ENCODE measurements at places on chromosomes 4 and X.
A peak's percentile ranks its signal among the peaks of the same experiment; 100 is the strongest.

GRCh38 chrX:124289443-124289842 lies 43.0 kb upstream of the TEX13D start:
- no peak for DNase-seq

GRCh38 chr4:30744386-30744785 lies 24.2 kb downstream of the PCDH7 start:
- no peak for DNase-seq

- no peak for DNase-seq
These were observed 4.9 kb upstream of the ABCG2 start for GRCh38 chr4:88163336-88163735.

- peak; percentile 77 for DNase-seq
These were observed 37.8 kb upstream of the SLC9A7 start for GRCh38 chrX:46796574-46797191.

DNA sequence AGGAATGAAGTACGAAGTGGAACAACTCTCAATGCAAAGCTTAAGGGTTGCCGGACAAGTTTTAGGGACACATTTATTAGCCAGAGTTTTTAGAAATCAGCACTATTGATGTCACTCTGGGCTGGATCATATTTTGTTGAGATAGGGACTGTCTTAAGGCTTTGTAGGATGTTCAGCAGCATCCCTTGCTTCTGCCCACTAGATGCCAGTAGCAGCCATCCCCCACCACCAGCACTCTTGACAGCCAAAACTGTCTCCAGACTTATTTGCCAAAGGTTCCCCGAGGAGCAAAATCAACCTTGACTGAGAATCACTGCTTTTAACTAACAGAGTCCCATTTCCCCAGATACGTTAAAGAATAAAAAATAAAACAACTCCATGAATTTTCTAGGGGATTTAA lies 1497.3 kb downstream of the STIM2 start:
- no peak for DNase-seq

- no peak for DNase-seq
These were observed 497.3 kb upstream of the PITX2 start for GRCh38 chr4:111120191-111120590.

- DNase-seq, result no peak
These were observed 6.9 kb downstream of the CXCL6 start for GRCh38 chr4:73843369-73843768.

- DNase-seq, result no peak
These were observed 27.2 kb upstream of the JAKMIP1 start for GRCh38 chr4:6227412-6228157.

GRCh38 chrX:86016139-86016538 lies 31.2 kb downstream of the CHM start:
- no peak for DNase-seq

GRCh38 chrX:10015355-10015722 lies 48.2 kb downstream of the CLDN34 start:
- DNase-seq, result no peak

- no peak for DNase-seq
These were observed 914.0 kb upstream of the PRKX start for GRCh38 chrX:4627414-4627813.

DNA sequence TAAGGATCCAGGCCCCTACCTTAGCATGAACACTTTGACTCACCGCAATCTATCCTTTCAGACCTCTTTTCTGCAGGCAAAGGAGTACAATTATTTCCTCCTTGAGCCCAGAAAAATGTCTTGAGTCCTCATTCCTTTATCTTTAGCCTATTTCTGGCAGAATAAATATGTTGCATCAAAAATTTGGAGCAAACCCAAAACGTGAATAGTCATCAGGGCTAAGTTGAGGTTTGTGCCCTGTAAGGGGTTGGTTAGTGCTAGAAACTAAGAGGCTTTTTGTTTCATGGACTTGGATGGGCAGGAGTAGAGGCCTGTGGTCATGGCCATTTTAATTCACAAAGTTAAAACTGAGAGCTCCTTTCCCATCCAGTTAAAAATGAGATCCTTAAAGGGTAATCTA lies 460.3 kb downstream of the GBA3 start:
- DNase-seq, result no peak

GRCh38 chr4:145530189-145530588 lies 48.5 kb downstream of the SMAD1 start:
- DNase-seq, result no peak

DNA sequence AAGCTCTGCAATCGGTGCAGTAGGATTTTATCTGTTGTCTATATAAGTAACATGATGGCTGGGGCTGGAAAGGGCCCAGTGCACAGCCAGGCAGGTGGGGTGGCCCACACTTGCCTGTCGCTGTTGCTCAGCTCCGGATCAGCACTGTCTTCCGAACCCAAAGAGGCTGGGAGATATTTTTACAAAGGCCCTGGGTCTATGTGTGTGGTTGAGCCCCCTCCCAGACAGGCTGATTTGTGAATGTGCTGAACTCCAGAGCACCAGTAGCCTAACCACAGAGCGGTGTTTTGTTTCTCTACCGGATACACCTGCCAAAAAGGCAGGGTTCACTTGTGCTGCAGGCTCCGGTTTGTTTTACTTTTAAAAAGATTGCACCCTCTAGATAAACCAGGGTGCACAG lies 33.5 kb upstream of the CHRNA9 start:
- DNase-seq, result no peak

DNA sequence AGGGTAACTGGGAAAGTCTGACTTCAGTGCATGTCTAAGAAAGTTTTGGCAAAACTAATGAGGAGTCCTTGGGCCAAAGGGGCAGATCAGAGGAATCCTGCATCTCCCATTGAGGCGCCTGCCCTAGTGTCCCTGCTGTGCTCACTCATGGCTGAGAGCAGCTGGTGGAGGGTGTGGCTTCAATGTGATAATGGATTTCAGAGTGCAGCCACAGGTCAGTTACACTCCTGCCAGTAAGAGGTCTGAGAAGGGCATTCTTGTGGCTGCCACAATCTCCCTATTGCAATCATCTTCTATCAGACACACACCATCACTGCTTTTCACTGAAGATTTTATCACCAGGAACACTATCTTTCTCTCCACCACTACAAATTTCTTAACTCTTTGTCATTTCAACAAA lies 457.1 kb downstream of the MID1IP1 start:
- DNase-seq, result no peak

DNA sequence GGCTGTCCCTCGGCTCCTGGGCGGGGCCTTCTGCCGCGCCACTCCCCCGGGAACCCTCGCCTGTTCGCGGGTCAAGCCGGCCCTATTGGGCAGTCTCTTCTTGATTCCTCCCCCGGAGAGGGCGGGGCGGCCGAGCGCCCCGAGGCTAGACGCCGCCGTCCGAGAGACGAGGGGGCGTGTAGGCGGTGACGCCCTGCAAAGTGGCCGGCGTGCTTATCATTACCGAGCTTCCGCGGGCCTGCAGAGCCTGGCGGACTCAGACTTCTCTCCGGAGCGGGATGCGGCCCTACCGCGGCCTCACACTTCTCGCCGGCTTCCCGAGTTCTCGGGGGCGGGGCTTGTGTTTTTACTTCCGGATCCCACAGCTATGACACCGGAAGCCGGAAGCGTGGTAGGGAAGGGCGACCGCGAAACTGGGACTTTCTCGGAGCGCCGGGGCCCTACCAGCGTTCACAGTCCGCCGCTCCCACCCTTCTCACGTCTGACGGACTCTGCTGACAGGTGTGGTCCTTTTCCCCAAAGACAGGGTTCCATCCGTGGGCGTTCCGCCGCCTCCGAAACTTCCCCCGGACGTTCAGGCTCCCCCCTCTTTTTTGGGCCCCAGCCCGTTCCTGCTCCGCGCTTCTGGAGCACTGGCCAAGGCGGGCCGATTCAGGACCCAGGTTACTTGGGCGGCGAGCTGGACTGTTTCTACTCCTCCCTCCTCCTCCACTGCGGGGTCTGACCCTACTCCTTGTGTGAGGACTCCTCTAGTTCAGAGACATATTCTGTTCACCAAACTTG lies at the start of gene IKBKG:
Gene IKBKG, plus strand, starts transcription at position 376 of the 783 bp plus-strand sequence. CDS start 4,383 bp downstream, outside the sequence.
- peak; percentile 87 for DNase-seq

- no peak for DNase-seq
These were observed 13.6 kb upstream of the EPGN start for GRCh38 chr4:74294681-74295080.

DNA sequence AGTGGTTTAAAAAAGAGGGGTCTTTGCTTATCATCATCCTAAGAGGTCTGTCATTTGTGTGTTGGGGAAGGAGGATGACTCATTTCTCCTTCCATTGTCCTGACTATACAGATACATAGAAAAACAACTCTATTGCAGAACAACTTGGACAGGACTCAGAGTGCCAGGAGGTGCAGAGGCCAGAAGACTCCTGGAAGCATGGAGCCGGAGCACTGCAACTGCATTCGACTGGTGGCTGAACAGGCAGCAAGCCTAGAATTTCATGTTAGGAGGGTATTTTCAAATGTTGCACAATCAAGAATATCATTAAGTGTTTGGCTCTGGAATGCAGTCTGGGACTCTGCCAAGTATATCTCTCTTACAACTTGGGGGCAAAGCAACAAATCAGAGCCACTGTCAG lies 35.0 kb upstream of the MAML3 start:
- no peak for DNase-seq

GRCh38 chr4:66769441-66769840 lies 775.9 kb downstream of the CENPC start:
- DNase-seq, result no peak

GRCh38 chr4:108512615-108513505 lies 107.5 kb upstream of the RPL34 start:
- DNase-seq, result no peak

DNA sequence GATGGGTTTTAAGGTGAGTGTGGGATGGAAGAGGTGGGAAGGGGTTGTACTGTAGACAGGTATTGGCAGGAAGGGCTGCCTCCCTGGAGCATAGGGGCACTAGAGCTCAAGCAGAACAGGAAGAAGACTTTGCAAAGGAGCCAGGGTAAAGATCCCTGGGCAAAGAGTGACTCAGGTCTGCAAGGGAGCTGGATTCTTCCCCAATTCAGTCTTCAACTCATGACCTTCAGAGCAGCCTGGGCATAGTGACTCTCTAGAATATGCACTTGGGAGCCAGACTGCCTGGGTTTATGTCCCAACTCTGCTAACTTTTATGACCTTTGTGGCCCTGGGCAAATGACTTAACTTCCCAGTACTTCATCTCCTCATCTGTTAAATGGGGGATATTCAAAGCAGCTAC lies 4.0 kb downstream of the LONRF3 start:
- peak; percentile 58 for DNase-seq

DNA sequence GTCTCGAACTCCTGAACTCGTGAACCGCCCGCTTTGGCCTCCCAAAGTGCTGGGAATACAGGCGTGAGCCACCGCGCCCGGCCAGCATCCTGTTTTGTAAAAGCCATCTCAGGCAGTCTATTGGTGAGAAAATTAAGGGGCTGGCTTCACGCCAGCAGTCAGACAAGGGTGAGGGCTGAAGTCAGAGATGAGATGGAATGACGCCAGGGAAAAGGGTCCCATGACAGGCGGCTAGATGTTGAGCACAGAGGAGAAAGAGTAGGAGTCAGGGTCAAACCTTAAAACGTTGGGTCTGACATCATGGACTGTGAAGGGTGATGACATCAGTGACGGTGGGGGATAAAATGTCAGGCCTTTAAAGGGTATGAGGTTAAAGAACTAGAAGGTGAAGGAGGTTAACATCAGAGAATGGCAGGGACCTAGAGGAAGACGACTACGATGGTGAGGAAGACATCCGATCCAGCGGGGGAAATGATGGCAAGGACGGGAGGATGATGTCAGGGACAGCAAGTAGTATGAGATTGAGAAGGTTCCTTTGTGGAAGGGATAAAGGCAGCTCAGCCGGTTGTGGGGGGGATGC lies 504 bp upstream of the RBM3 start:
- DNase-seq, result no peak

- DNase-seq, result no peak
These were observed 10.9 kb downstream of the GAB1 start for GRCh38 chr4:143347484-143348111.

DNA sequence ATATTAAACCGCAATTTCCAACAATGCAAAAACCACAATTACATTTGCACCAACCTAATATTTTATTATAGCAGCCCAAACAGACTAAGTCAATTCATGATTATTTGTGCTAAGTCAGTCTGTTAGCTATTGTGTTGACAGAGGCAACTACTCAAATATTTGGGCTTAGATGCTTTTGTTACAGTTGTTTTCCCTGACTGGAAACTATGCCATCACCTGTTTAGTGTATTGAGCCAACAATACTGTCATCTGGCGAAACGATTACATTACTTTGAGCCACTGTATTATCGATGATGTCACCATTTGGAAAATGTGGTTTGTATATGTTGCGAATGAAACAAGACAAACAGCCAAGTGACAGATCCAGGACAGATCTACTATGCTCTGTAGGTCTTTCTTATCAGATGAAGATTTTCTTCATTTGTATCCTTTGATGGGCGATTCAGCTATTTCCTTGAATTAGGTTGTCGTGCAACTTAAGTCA lies 38.7 kb upstream of the INTS6L start:
- no peak for DNase-seq

DNA sequence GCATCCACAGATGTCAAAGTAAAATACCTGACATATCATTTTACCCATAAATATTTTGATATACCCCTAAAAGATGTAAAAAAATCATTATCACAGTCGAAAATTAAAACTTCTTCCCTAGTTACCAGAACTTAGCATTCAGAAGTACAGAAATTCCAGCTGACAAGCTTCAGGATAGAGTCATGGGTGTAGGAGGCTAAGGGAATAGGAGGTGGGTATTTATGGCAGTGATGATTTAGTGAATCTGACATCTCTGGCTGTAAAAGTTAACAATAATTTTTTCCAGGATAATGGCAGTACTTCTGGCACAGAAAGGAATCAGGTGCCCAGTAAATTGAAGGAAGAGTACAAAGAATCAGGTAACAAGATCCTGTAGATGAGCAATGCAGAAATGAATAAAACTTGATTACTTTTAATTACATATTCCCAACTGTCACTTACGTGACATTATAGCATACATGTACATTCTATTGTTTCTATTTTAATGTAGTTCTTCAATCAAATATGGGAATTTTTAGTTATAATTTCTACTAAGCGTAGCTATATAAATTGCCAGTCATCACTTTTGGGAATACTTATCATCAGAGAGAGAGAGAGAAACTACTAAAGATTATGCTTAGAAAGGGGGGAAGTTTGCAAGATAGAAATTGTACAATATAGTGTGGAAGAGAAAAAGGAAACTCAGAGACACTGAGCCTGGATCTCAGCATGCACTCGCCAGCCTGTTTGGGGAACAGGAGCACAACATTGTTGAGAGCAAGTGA lies 143.4 kb downstream of the TMEM144 start:
- no peak for DNase-seq

All from inflammatory macrophage (primary cell).